ENCODE measurements at places on chromosomes 2 and 18.

DNA sequence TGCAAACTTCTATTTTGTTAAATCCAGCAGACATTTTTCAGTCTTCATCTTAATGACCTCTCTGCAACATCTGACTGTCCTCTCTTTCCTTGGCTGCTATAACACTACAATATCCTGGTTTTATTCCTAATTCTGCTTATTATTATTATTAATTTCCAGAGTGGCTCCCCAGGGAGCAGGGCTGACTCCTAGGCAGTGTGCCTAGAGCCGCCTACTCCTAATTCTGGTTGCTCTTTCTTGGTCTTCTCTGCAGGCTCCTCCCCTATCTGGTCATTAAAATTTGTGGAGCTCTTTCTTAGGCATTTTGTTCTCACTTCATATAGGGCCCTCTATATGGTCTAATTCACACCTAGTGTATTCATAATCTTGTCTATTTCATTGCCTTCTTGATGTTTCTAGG, 10.8 kb downstream of the LOXL3 start:
- no peak for DNase-seq

GRCh38 chr2:197024206-197024605, 97.7 kb upstream of the PGAP1 start:
- DNase-seq, result no peak

DNA sequence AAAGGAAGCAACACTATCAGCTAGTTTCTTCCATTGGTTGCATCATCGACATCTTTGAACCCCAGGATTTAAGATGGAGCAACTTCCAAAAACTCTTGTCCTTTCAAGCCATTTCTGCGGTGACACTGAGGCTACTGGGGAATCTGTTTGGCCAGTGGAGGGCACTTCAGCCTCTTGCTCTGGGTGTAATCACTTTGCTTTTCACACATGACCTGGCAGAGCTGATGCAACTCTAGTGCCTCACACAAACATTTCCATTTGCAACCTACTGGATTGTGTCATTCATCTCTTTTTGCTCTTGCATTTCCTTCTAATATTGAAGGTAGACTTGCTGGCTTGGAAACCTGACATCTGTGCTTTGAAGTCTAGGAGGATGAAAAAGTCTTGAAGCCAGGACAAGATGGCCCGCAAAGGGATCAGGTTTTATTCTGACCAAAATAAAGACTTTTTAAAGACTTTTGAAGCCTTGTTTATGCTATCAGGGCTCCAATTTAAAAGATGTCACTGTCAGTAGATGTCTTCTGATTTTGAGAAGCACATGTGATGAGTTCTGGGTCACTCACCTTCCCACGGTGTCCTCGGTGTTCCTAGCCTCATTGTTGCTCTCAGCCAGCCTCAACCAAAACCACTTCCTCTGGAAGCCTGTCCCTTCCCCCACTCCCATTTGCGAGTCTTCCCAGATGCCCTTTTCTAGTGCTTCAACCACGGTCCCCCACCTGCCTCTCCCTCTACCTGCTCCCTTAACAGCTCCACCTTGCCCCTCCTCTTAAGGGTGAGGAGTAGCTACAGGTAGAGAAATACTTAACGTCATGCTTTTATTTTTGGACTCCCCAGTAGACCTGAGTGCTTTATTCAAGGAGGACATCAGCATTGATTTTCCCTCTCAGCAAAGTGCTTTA, 69.7 kb upstream of the KCNE4 start:
- peak; percentile 91 for DNase-seq

- DNase-seq, result no peak
Measured at GRCh38 chr18:52715421-52715820, 375.4 kb downstream of the DCC start.

- no peak for DNase-seq
Measured at GRCh38 chr2:44912660-44913059, 28.8 kb upstream of the SIX3 start.
